ENCODE measurements at places on chromosomes 16 and 17.

GRCh38 chr16:85395207-85395912 is 217.8 kb upstream of the GSE1 start:
- DNase-seq = peak; percentile 99

GRCh38 chr16:56966093-56966475 is 4.3 kb downstream of the CETP start:
- no peak for DNase-seq

DNA sequence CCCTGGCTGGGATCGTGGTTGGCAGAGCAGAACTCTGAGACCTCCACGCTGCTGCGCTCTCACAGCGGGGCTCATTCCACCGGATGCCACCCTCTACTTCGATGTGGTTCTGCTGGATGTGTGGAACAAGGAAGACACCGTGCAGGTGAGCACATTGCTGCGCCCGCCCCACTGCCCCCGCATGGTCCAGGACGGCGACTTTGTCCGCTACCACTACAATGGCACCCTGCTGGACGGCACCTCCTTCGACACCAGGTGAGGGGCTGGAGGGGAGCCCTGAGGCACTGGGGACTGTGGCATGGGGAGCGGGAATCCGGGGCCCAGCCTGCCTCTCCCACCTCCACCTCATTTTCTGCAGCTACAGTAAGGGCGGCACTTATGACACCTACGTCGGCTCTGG is 5.2 kb downstream of the FKBP10 start:
- DNase-seq = no peak

DNA sequence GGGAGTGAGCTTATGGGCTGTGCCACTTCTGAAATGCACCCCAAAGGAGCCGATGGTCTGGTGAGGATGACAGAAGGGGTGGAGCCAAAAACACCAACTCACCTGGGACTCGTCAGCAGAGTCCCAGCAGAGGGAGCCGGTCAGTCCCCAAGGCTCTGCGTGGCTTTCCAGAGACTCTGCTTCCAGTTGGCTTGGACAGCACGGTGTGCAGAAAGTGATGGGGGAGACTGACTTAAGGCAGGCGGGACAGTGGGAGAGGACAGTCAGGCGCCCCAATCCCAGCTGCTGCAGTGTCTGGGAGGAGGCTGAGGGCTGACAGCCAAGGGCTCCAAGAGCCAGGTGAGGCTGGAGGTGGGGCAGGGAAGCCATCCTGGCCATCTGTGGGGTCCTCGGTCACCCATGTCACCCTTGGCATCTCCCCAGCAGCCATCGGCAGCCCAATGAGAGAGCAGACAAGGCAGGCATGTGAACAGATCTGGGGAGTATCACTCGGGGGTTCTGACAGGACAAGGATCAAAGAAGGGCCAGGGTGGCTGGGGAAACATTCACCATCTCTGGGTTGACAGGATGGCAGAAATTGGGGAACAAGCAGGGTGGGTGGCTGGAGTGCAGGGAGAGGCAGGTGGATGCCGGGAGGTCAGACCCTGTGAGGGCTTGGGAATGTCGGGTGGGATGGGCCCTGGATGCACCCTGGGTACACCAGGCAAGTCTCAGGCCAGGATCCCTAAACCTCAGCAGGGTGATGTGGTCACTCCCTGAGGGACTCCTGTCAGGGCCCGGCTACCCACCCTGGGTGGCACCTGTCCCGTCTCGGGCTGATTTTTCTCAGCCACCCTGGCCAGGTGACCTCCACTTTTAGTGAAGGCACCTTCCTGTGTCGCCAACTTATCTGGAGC is 8.9 kb upstream of the KRTAP17-1 start:
- peak; percentile 53 for DNase-seq

DNA sequence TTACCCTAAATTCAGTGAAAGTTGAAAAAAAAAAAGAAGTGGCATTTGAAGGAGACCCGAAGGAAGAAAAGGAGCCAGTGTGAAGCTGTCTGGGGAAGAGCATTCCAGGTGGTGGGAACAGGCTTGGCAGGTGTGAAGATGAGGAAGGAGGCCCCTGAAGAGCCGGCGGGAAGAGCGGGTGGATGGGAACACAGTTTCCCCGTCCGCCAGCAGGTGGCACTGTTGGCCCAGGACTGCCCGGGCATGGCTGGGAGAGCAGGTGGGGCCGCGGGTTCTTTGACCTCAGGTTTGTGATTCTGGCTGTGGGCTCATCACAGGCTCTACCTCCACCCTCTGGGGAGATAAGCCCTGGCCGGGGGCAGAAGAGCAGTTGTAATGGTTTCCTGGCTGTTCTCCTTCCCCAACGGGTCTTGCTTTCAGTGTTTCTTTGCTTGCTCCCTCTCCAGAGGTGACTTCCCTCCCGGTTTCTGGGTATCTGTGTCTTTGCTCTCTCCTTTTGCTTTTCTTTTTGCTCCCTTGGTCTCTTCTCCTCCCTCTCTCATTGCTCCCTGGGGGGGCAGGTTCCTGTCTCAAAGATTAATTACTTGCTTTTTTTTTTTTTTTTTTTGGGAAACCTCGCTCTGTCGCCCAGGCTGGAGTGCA is 32.3 kb downstream of the RAP1GAP2 start:
- peak; percentile 90 for DNase-seq

DNA sequence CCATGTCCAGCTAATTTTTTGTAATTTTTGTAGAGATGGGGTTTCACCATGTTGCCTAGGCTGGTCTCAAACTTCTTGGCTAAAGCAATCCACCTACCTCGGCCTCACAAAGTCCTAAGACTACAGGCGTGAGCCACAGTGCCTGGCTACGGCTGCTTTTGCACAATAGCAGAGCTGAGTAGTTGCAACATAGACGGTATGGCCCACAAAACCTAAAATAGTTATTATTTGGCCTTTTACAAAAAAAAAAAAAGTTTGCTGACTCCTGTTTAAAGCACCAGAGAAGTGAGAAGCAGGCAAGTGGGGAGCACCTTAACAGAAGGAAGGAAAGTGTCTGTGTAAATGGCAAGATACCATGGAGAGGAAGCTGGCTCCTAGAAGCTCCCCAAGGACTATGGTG is 5.3 kb upstream of the HSF5 start:
- no peak for DNase-seq

DNA sequence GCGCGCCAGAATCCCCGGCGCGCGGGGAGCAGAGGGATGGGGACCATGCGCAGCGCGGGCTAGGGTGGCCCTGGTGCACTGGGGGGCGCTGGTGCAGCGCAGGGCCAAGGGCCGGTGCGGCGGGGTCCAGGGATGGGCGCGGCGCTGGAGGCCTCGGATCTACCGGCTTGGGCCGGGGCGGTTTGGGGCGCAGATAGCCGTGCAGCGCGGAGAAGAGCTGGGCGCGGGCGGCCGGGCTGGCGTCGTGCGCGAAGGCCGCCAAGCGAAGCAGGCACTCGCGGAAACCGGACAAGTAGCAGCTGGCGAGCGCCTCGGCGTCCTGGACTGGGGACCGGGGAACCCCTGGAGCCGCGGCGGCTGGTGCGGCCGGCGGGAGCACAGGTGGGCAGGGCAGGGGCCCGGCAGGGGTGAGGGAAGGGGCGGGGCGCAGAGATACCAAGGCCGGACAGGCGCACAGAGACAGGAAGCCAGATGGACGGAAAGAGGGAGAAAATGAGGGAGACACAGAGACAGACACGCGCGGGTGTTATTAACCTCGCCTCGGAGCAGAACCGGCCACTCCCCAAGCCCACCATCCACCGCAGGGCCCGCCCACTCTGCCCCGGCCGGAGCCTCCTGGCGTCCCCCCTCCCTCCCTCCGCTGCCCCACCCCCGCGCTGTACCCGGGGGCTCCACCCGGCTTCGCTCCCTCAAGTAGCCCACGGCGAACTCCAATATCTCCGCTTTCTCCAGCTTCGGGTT is 2.1 kb downstream of the HES7 start:
- DNase-seq = peak; percentile 63

GRCh38 chr17:34243364-34244320 is 11.4 kb upstream of the CCL2 start:
- DNase-seq = no peak

DNA sequence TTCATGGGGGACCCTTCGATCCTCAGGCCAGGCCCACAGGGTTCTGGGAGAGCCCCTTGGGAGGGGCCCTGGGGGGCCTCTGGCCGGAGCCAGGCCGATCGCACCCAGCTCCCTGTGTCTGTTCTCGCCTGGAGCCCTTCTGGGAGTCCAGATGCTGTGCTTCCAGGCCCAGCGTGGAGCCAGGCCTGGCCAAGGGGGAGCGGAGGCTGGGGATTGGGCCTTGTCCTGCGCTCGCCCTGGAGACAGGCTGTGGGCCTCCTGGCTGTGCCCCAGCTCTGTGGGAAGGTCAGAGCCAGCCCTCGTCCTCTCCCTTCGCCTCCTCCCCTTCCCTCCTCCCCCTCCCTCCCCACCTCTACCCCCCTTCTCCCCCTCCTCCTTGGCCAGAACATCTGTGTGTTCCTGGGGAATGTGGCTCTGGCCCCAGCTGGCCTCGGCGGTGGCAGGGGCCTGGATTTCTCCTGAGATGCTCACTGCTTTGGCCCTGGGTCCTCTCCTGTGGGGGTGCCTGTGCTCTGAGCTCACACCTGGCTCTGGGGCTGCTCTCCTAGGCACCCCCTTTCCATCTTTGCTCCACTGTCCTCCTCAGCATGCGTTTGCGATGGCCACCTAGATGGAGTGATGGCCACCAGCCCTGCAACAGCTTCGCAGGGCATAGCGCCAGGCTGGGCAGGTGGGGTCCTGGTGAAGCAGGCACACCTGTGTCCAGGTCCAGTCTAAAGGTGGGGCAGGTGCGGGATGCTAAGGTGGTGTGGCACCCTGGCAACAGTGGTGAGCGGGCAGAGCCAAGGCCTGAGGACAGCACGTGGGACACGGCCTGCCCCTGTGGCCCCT is 90.6 kb upstream of the CIBAR2 start:
- no peak for DNase-seq

DNA sequence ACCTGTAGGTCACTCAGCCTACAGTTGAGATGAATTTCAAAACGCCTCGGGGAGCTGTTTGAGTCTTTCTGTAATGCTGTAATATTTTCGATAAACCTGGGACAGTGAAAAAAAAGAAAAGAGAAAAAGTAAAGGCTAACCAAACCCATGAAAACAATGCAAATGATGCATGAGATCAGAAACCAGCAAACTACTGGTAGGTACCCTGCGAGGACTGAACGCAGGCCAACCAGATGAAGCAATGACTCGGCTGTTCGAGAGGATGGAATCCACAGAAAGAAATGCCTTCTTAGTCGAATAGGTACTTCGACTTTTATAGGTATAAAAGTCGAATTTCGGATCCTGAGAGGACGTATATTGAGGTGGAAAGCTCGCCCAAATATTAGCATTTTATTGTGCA is 509 bp upstream of the ATAD5 start:
- no peak for DNase-seq

DNA sequence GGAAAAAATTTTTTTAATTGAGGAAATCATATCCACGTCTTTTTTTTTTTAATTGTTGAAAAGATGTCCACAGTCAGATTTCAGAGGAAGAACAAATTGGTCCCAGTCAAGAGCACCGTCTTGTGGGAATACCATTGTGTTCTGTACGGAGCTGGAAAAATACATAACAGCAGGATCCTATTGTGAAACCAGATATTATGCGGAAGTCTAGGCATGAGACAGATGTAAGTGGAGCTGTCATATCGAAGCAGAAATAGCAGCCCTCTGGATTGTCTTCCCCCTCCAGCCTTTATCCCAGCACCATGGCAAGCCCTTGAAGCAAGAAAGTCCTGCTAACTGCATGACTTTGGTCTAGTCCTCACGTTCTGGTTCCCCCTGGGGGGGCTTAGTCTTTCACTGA is 391.6 kb upstream of the ASIC2 start:
- DNase-seq = no peak

GRCh38 chr17:75442168-75443103 is 14.0 kb upstream of the TMEM94 start:
- DNase-seq = no peak

- DNase-seq = no peak
These were observed at the start of gene HSPB9 for GRCh38 chr17:42122371-42123303. TSS of gene HSPB9 (plus strand) at chr17:42122804. CDS start at chr17:42122851, 47 bp downstream.

All from HTR-8/SVneo (cell line).